Activated CD4-positive, alpha-beta memory T cell treated with anti-CD3 and anti-CD28 coated beads for 36 hours (primary cell): ENCODE measurements at places on chromosomes 11 and 22.

- DNase-seq, result no peak
These were observed 24.1 kb upstream of the THY1 start for GRCh38 chr11:119446871-119447663.

DNA sequence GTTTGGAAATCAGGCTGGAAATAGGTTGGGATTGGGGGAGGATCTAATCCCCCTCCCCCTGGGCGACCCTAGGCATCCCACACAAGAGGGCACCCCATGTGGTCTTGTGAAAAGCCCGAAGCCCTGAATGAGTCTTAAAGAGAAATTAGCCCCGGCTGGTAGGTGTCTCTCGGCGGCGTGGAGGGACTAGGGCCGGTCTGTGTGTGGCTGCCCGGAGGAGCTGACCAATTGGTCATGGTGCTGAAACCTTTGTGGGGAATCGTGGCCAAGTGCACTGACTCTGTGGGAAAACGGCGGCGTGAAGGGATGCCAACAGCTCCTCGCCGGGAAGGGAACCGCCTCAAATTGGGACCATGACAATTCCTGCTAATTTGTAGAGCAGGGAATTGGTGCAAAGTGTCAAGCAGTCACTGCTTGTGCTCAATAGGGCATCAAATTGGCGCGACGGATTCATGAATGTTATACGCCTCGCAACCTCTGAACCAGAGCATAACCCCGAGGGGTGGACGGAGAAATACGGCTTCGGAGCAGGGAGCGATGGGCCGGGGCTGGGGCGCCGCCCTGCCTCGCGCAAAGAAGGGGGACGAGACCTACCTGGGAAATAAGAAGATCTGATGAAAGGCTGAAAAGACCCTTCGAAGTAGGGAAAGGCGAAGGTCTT is 1.5 kb downstream of the DBX1 start:
- DNase-seq, result peak; percentile 42

GRCh38 chr11:13883042-13883441 is 79.5 kb upstream of the SPON1 start:
- peak; percentile 43 for DNase-seq

DNA sequence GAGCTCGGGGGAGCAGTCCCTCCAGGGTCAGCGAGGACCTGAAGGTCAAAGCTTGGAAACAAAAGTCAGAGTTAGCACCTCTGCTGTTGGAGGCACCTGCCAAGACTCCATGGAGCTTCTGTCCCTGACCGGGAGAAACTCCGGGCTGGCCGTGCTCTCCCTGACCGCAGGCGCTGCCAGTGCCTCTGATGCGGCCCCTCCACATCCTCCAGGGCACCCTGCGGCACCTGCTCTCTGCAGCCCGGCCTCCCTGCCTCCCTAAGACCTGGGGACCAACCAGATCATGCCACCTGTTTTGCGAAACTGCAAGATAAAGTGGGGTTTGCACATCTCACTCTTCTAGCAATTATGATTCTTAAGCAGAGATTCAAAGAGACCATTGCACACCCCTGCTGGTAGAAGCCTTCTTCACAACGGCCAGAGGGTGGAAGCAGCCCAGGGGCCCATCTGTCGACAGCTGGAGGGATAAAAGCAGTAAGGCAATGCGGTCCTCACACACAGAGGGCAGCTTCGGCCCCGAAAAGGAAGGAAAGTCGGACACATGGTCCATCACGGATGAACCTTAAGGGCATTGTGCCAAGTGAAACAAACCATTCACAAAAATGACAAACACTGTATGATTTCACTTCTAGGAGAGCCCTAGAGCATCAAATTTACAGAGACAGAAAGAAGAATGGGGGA is 477.1 kb downstream of the BRD1 start:
- no peak for DNase-seq

DNA sequence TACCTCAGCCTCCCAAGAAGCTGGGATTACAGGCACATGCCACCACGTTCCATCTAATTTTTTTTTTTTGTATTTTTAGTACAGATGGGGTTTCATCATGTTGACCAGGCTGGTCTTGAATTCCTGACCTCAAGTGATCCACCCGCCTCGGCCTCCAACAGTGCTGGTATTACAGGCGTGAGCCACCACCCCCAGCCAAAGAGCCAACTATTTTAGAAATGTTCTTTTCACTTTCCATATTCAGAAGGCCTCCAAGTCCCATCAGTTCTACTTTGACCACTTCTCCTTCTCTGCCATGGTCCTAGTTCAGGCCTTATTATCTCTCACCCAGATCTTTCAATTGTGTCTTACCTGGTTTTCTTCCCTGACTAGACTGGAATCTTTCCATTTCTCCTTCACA is 48.2 kb downstream of the CCDC83 start:
- no peak for DNase-seq

GRCh38 chr11:78351979-78352841 is 65.4 kb downstream of the GAB2 start:
- DNase-seq, result no peak

- no peak for DNase-seq
These were observed 262.9 kb upstream of the DDI1 start for GRCh38 chr11:103773537-103773936.

DNA sequence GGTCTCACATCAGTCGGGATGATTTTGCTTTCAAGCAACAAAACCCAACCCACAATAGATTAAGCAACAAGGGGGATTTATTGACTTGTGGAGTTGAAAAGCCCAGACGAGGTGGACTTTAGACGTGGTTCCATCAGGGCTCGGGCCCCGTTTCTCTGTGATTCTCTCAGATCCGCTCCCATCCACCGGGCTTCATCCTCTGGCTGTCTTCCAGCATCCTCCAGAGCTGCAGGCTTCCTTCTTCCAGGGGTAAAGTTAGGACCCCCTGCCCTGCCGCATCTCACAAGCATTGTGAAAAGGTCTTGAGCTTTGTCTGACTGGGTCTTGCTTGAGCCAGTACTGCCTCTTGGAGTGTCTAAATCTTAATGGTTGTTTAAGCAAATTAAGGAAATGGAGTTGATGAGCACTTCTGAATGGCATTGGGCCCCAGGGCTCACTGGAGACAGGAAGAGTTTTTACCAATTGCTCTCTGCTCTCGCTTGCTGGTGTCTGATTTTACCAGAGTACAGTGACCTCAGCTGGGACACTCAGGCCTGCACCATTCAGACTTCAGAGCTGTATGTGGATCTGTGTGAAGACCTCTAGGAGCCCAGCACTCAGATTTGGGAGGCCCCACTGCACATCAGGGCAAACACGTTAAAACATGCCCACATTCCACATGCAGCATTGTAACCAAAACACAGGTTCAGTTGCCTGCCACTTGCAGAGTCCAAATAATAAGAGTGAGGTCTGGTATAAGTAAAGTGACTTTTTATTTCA is 13.5 kb upstream of the FTH1 start:
- DNase-seq, result no peak

DNA sequence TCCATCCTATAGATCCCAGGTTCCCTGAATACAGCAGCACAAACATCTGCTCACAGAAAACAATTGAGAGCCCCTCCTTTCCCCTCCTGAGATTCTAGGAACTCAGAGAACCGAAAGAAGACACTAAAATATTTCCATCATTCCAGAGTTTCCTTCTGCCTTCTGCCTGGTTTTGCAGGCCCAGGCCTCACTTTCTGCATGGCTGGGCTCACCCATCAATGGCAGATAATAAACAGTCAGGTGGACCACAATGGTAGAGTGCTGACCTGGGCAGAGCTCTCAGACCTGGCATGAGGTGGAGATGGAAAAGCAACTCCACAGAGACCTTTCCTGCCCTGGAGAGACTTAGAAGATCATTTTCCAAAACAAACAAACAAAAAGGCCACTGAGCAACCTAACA is 389.1 kb downstream of the NXPE2 start:
- no peak for DNase-seq

DNA sequence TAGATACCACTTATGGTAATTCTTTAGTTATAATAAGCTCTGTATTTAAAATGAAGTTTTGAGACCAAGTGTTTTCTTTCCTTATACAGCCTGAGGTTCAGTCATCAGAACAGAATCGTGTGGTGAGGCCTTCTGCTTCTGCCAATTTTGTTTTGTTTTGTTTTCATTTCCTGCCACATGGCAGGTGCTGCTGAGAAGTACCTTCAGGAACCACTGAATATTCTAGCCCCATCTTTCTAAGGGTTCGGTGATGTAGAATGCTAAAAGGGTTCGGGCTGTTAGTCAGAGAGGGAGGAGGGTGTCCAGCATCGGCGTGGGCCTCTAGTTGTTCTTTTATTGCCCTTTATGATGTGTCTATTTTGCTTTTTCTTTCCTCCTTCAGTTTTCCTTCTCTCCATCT is 25.8 kb downstream of the TNRC6B start:
- peak; percentile 45 for DNase-seq

GRCh38 chr11:63014408-63015055 is 1.1 kb downstream of the SLC22A8 start:
- no peak for DNase-seq

GRCh38 chr11:18312012-18312411 is 9.9 kb downstream of the HPS5 start:
- DNase-seq, result no peak

- no peak for DNase-seq
These were observed 126.0 kb downstream of the SYN3 start for GRCh38 chr22:32932176-32932575.

DNA sequence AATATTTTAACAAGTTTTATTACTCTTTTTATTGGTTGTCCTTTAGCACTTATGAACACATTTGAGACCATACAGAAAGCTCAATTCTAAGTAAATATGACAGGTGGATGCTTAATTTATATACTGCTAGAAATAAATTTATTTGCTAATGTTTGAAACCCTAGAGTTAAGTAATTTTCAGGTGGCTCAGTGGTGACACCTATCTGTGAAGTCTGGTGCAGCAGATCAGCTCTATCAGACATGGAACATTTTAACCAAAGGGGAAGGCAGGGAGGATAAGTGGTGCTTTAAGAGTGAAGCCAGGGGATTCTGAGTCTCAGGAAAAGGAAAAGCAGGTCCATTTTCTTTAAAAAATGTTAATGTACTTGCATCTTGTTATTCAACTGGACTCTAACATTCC is 175.8 kb downstream of the DSCAML1 start:
- DNase-seq, result peak; percentile 41

DNA sequence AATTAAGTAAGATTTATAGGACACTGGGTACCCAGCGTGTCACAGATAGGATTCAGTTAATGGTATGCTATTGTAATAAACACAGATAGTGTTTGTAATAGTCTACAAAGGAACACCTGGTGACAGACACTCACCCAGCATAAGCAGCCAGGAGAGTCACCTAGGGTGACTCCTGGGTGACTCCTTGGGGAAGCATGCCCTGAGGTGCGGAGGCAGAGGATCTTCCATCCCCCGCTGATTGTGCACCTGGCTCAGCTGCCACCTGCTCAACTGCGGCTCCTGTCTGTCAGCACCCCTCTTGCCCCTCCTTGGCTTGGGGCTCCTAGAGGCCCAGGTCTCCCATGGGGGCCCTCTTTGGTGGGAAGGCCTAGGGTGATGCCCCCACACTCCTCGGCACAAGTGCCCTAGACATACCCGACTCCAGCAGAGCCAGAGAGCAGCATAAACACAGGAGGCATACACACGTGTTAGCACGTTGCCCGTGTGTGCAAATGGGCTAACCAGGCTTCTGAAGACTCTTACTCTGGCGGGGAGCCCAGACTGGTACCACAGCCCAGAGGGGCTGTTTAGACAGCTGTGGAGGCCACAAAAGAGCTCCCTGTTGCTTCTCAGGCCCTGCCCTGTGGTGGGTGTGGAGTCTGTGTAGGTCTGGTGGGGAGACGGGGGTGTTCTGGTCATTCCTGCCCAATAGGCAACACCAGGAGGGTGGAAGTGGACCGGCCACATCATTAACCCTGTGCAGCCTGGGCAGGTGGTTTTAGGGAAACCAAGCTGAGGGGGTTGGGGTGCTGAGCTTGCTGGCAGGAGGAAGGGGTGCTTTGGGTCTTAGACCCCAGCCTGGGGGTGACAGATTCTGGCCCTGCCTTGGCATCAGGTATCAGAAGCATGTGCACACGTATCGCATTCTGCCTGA is 3.0 kb downstream of the INPPL1 start:
- no peak for DNase-seq

GRCh38 chr11:9047964-9048523 is 43.4 kb downstream of the SCUBE2 start:
- no peak for DNase-seq

DNA sequence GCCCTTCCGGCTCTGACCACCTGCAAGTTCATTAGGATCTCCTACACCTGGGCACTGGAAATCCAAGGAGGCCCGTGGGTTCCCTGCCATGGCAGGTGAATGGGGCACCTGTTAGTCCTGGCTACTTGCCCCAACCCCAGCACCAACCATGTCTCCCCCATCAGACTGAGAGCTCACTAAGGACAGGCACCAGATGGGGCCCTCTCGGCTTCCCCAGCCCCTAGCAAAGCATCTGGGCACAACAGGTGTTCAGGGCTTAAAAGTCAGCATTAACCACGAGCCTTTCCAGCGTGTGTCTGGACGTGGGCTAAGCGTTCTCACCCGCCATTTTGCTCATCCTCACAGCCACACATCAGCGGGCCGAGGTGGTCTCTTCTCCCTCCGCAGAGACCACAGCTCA is 2.2 kb downstream of the SULT4A1 start:
- no peak for DNase-seq
